Gastrocnemius medialis (tissue), 4 donors: ENCODE measurements at places on chromosomes 3 and 15. TPM values are rescaled to one million over a fixed set of nuclear protein-coding genes. Genes with fewer than 3 reads are reported as not detected.

DNA sequence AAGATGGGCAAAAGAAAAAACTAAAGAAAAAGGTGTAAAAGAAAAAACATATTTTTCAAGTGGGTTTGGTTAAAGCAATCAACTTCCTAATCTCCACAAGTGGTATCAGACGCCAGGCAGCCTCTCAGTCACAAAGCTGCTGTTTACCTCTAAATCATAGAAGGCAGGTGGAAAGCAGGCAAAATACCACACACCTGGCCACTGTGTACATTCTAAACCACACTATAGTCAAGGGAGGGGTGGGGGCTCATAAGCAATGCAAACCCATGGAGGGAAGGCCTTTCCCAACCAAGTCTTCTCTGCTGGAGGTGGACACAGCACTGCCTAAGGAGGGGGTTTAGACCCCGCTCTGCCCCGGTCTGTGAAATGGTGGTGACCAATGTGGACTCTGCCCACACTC lies 50.4 kb downstream of the MCF2L2 start:
- no peaks in the 10 kb centered on the region for H3K27me3 ChIP-seq
- H3K4me1 ChIP-seq = no peaks in the 10 kb centered on the region
- no peaks in the 10 kb centered on the region for H3K36me3 ChIP-seq
- no peak overlapping the region for H3K4me3 ChIP-seq

The TTLL13 gene
- total RNA-seq = not detected

The LDHAL6B gene
- not detected for total RNA-seq

GRCh38 chr15:65862682-65863081 lies 6.6 kb upstream of the RAB11A start:
- no peaks in the 10 kb centered on the region for H3K36me3 ChIP-seq
- peak; percentile 20 for DNase-seq
- H3K4me3 ChIP-seq = no peak overlapping the region
- H3K27ac ChIP-seq = no peak overlapping the region
- H3K27me3 ChIP-seq = no peaks in the 10 kb centered on the region

DNA sequence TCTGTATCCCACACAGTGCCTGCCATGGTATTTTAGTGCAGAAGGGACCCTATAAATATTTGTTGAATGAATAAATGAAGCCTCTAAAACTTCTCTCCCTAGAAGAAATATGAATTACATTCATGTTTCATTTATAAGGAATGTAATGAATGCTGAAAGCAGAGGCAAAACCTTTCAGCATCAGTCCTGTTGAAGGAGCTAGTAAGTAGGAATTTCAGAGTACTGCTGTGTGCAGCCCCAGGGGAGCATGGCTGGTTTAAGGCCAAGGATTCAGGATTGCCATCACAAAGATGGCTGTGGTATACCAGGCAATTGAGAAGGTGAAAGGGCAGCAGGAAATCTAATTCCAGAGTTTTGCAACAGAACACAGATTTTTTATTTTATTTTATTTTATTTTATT lies 1131.4 kb downstream of the IGSF11 start:
- no peaks in the 10 kb centered on the region for H3K27me3 ChIP-seq
- H3K36me3 ChIP-seq = no peaks in the 10 kb centered on the region
- DNase-seq = no peak
- H3K27ac ChIP-seq = no peak overlapping the region
- no peaks in the 10 kb centered on the region for H3K4me1 ChIP-seq

The RSRC1 gene
- 36.7 TPM for total RNA-seq

GRCh38 chr15:53297828-53298227 lies 461.6 kb downstream of the WDR72 start:
- H3K4me1 ChIP-seq = peaks cover 11% of the 10 kb centered on the region
- no peaks in the 10 kb centered on the region for H3K27me3 ChIP-seq

GRCh38 chr15:50150349-50150748 lies 31.3 kb upstream of the ATP8B4 start:
- H3K36me3 ChIP-seq = no peaks in the 10 kb centered on the region
- H3K27ac ChIP-seq = no peak overlapping the region
- no peak overlapping the region for H3K4me3 ChIP-seq

- H3K4me3 ChIP-seq = no peak overlapping the region
- peaks cover 14% of the 10 kb centered on the region for H3K4me1 ChIP-seq
- DNase-seq = no peak
- H3K27ac ChIP-seq = no peak overlapping the region
Observed at GRCh38 chr3:129758306-129758705, 135.2 kb downstream of the TMCC1 start.

The TMC3 gene
- not detected for total RNA-seq

DNA sequence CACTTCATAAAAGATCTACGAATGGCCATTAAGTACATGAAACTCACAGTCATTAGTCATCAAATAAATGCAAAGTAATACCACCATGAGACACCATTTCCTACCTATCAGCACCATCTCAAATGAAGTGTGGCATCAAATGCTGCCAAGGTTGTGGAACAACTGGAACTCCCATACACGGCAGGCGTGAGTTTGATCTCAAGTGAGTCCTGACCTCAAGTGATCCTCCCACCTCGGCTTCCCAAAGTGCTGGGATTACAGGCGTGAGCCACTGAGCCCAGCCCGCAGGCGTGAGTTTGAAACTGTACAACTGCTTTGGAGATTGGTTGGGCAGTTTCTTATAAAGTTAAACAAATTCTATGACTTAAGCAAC lies 28.8 kb upstream of the HDAC11 start:
- no peak for DNase-seq
- H3K36me3 ChIP-seq = no peaks in the 10 kb centered on the region
- peak overlapping the region; percentile 56 for H3K4me3 ChIP-seq
- H3K4me1 ChIP-seq = peaks cover 12% of the 10 kb centered on the region

DNA sequence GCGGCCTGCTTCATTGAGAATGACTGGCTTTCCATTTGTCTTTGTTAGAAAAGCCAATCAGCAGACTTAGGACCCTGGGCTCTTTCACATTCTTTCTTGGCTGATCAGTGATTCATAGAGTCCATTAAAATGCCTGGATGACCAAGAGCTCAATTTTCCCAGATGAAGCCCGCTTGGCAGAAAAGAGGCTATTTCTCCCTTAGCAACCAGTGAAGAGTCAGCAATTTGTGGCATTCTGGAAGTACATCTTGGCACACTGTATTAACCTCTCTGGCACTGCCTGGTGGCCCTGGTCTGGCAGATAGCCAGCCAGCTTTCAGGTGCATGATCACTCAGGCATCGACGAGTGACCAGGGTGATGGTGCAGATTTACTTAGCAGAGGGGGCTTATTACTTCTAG lies 145.7 kb upstream of the PLAAT1 start:
- H3K4me3 ChIP-seq = no peak overlapping the region
- H3K36me3 ChIP-seq = no peaks in the 10 kb centered on the region
- no peak for DNase-seq
- H3K27me3 ChIP-seq = no peaks in the 10 kb centered on the region
- H3K27ac ChIP-seq = no peak overlapping the region
